ENCODE measurements at places on chromosomes 12 and 14.

DNA sequence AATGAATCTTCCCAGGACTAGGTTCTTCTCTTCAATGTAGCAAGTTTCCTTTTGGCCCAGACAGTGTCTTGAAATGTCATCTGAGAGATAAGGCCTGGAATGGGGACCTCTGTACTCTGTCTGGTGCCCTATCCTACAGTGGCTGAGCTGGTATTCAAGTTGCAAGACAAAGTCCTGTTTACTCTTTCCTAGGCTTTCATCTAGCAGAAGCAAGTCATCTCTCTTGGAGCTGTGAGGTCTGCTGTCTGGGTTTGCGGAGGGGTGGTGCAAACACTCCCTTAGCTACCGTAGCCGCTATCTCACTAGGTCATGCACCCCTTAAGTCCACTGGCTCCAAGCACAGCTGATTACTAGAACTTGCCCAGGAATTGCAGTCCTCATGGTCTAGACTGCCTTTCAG is 149.7 kb upstream of the SLC16A7 start:
- no peak for DNase-seq

DNA sequence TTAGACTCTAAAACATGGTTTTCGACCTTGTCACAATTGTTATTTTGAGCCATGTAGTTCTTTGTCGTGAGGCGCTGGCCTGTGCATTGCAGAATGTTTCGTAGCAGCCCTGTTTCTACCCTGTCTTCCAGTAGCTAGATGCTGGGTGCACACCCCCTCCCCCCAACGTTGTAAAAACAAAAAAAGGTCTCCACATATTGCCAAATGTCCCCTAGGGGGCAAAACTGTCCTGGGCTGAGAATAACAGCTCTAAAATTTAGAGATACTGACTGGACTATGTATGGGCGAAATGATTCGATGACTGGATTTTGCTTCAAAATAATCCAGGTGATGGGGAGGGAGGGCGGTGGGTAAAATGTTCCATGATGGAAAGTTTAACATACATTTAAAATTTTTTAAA is 126.1 kb upstream of the FUT8 start:
- no peak for DNase-seq

DNA sequence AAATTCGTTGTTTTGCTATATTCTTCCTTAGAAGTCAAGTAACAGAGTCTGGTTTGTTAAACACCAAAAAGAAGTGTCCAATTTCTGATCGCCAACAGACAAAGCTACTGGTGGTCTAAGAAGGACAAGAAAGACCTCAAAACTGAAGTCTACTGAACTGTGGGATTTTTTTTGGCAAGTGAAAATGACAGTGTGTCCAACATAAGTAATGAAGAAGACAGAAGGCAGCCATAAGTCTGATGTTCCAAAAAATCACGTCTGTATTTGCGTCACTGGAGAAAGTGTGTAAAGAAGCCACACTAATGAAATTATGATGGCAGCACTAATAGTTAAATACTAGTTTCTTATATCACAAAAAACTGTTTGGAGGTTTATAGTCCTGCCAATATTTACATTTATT is 32.6 kb downstream of the WASHC3 start:
- DNase-seq = no peak

GRCh38 chr14:30034152-30034551 is 106.5 kb upstream of the PRKD1 start:
- DNase-seq = no peak

- DNase-seq = no peak
Measured at GRCh38 chr12:122888232-122888752, 7.6 kb downstream of the VPS37B start.

GRCh38 chr12:61765926-61766325 is 494.3 kb upstream of the USP15 start:
- no peak for DNase-seq

DNA sequence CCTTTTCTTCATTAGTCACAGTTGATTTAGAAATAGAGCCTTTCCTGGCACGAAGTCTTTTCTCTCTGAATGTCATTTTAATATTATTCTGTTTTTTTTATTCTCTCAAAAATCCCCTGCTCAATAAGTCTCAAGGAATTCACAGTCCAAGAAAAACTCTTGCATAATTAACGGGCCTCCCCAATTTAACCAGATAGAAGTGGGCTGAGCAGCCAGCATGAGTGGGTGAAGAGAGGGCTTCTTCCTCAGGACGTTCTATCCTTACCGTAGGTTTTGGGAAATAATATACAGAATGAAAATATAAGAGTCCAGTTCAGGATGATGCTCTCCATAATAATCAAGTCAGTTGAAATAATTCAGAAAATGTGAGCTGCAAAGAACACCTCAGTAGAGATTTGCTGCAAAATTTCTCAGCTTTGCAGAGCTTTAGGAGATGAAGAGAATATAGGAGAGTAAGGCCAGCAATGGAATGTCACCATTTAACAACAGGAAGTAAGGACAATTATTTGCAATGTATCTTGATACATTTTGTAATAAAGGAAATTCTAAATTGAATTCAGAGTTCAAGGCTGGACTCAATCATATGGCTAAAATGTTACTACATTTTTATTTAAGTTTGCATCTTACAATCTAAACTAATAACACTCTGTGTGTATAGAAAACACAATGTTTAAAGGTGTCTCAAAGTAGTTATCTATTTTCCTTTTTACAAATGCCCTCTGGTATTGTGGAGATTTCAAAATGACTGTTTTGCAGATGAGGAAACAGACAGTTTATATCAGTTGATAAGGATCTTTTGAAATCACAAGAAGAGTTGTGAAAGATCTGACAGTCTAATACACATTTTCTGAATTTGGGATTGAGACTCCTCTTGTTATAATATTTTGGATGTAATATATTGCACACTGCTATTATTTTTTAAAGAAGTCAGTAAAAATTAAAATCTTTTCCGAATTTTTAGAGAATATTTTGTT is 1724.1 kb upstream of the SEL1L start:
- no peak for DNase-seq

- DNase-seq = no peak
Measured at GRCh38 chr14:82094829-82095345, 561.2 kb upstream of the SEL1L start.

- DNase-seq = no peak
Measured at GRCh38 chr14:95119336-95119735, 38.0 kb downstream of the DICER1 start.

DNA sequence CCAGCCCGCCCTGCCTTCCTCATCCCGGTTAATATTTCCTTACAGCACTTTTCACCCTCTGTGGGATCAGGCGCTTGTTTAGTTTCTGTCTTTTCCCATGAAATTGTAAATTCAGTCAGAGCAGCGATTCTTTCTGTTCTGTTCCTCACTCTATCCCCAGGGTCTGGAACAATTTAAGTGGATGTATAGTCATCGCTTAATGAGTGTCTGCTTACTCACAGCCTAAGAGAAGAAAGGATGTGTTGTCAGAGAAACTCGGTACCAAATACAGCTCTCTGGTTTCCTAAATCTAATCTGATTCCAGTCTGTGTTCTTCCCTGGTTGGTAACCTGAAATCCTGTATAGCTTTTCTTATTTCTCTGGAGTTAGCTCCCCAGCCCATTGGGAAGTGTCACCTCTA is 44.9 kb downstream of the FOS start:
- DNase-seq = no peak

- no peak for DNase-seq
Measured at GRCh38 chr12:69430942-69431590, 39.1 kb upstream of the FRS2 start.

DNA sequence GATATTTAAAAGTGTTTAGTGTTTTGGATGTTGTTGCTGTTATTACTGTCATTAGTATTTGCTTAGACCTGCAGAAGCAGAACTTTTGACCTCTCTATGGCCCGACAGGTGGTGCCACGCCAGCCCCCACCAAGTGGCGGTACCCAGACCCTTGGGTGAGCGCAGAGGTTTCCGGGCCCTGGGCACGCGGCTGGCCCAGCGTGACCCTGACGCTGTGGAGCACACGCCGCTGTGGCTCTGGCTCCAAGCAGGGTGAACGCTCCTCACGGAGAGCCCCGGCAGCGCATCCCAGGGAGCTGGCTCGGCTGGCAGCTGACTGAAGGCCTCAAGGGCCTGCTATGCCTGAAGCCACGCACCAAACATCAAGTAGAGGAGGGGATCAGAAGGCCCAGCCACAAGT is 22.6 kb downstream of the SLC25A47 start:
- no peak for DNase-seq

GRCh38 chr12:1606021-1606622 is 11.7 kb upstream of the FBXL14 start:
- peak; percentile 85 for DNase-seq

DNA sequence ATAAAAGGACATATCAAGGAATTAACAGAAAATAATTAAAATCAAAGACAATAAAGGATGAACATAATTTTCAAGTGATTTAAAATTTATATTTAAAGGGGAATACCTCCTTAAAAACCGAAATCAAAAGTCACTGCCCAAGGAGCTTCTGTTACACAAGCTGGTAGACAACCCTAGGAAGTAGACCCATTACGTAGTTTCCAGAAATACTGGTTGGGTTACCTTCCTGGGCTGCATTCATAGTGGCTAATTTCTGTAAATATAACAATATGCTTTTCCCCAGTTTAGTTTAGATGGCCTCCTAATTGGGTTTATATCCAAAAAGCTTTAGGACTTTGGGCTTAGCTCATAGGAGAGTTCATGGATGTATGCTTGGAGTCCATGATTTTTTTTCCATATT is 2.1 kb upstream of the EDDM3A start:
- no peak for DNase-seq

DNA sequence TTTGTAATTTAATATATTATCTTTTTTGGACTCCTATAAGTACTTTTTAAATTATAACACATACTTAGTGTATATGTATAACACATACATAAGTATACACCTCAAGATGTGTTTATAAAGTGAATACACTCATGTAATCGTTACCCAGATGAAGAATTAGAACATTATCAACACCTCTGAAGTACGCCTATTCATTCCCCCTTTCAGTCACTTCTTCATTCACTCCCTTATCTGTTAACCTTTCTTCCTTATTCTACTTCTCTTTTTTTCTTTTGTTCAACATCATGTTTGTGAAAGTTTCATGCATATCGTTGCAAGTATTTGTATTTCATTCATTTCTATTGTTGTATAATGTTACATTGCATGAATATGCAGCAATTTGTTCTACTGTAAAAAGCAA is 98.5 kb downstream of the ARID2 start:
- no peak for DNase-seq

DNA sequence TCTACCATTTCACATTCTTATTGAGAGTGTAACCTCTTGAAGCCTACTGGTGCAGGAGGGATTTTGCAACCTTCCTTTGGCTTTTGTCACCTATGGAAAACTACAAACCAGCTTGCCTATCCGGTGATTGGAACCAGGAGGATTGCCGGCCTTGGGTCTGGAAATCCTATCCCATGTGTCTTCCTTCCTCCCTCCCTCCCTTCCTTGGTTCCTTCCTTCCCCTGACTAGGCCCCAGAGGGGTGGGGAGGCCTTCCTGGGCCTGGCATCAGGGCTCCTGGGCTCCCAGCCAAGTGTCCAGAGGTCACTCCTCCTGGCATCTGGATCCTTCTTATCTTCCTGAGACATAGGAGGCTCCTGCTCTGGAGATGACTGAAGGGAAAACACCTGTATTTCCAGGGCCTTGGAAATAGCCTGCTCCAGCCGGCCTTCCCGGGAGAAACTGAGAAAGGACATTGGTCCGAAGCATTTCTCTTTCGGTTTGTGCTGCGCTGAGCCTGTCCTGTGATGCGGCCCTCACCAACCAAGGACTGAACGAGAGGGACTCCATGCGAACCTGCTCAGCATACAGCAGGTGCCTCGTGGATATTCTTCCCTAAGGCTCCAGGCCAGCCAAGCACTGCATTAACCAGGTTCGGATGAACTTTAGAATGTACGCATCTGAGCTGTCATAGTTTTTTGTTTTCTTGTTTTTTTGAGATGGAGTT is 43.4 kb downstream of the PSMA6 start:
- DNase-seq = no peak

DNA sequence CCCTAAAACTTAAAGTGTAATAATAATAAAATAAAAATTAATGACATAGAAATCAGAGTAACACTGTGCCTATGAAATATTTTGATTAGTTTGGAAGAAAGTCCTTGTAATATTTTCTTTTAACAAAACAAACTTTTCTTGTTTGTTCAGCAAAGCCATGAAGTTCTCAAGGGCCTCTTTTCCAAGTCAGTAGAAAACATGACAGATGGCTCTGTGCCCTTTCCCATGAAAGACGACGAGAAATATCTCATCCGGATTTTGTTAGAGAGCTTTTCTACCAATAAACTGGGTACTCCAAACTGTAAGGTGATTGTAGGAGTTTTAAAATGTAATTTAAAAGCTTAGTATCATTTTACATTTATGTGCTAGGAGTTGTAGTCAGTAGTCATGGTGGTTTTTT is 54.5 kb upstream of the ASPG start:
- no peak for DNase-seq

GRCh38 chr14:79805636-79806035 is 405.7 kb downstream of the DIO2 start:
- no peak for DNase-seq

DNA sequence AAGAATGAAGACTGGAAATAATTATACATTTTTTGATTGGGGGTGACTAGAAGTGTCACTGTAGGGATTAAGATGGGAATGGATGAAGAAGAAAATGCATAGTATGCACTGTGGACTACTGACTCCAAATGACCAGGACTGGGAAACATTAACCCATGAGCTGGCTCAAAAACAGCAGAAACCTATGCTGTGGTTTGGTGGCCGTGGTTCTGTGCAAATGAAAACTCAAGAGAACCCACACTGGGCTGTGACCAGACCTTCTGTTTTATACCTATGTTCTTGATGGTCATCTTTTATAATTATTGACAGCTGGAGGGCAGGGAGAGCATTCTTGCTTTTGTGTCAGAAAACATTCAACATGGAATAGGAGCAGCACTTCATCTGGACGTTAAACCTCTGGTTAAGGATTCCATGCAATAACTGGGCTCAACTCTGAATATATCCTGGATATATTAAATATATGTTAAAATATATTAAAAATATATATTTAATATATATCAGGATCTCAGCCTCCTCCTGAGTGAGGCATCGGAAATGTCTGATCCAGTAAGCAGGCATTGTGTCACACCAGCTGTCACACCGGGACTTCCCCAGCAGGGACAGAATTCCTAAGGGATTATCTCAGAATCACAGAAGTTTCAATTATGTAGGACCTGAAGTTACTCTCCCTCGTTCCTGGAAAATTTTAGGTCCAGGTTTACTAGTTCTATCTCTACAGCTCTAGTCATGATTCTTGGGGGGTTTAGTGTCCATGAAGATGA is 48.5 kb downstream of the BBS10 start:
- no peak for DNase-seq

- no peak for DNase-seq
Measured at GRCh38 chr12:120847392-120847791, 56.8 kb downstream of the SPPL3 start.

DNA sequence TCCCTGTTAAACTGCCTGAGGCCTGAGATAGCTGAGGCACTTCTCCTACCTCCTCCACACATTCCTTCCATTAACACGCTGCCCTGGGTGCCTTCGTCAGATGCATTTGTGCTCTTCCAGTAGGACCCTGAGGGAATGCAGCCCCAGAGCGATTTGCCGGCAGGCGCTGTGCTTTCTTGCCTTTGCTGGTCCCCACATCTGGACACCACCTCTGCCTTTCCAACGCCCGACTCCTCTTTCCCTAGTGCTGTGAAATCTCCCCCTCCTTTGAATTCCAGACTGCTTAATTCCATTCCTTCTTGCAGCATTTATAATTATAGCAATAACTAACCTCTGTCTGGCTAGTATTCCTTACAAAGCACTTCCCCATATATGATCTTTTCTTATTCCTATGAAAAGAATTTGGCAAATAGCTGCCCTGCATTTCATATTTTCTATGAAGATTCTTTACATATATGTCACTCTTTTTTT is 88.4 kb downstream of the C12orf75 start:
- DNase-seq = no peak

- DNase-seq = no peak
Measured at GRCh38 chr12:130956009-130956408, 2.3 kb downstream of the ADGRD1 start.

GRCh38 chr12:129184127-129184928 is 331.1 kb downstream of the GLT1D1 start:
- no peak for DNase-seq

All from stimulated activated CD4-positive, alpha-beta T cell treated with anti-CD3 and anti-CD28 coated beads, Interleukin-2, amount 100 ng/mL, for 24 hours (primary cell).